ENCODE measurements at places on chromosomes 16 and 17.

- peak; percentile 36 for DNase-seq
These were observed 50.4 kb downstream of the OR1D5 start for GRCh38 chr17:3012926-3013581.

- DNase-seq: no peak
These were observed 47.3 kb downstream of the NLRP1 start for GRCh38 chr17:5536866-5537650.

DNA sequence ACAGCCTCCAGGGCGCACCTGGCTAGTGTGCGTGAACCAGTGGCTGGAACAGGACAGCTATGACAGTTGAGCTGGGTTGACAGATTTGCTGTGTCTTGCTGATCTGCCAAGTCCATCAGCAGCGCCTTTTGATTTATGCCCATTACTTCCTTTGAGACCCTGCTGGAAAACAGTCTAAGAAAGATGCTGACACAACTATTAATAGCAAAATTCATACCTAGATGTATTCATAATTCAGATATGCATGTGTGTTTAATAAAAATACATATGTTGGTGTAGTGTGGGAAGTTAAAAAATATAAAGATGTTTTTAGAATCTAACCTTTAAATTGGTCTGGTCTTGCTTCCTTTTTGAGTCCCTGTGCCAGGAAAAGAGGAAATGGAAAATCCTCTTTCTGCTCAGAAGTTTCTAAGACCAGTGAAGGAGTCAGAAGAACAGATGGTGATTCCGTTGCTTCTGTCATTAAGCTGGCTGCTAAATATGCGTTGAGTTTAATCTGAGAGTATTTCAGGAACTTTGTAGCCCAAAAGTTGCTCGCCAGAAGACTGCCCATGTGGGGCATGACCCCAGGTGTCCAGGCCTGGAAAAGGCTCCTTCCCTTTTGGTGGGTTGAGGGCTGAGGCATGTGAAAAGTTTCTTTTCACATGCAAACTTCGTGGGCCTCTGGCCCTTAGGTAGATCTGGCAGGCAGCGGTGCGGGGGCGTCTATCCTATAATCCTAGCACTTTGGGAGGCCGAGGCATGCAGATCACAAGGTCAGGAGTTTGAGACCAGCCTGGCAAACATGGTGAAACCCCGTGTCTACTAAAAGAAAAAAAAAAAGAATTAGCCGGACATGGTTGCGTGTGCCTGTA is 40.0 kb upstream of the ENDOV start:
- DNase-seq: no peak

DNA sequence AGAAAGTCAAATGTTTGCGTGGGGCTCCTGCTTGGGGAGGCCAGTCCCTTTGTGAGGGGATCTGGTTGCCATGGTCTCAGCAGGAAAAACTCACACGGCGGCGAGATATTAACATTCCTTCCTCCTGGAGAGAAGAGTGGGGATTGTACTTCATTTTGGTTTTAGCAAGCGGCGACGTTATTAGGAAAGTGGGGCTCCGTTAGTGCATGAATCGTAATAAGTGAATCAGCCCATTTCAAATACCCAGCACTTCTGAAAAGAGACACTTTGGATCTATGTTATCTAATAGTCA is 41.6 kb upstream of the METRNL start:
- DNase-seq: no peak

- peak; percentile 39 for DNase-seq
These were observed 1.2 kb downstream of the CPD start for GRCh38 chr17:30379903-30380381.
